Breast epithelium (tissue), 4 donors: ENCODE measurements at places on chromosomes 12 and 14. TPM values are rescaled to one million over a fixed set of nuclear protein-coding genes. Genes with fewer than 3 reads are reported as not detected.

Gene ASIC1
- total RNA-seq = 0.88 TPM

Gene KLHDC1
- total RNA-seq = 7.8 TPM

Gene CIDEB
- total RNA-seq = 14.4 TPM

Gene KRT86
- not detected for total RNA-seq

Gene RHOJ
- total RNA-seq = 12.5 TPM

Gene LGMN
- total RNA-seq = 70.8 TPM

- DNase-seq = no peak
These were observed 78.0 kb downstream of the LRRC74A start for GRCh38 chr14:76904100-76904739.

- no peak for DNase-seq
These were observed 43.7 kb downstream of the DDX11 start for GRCh38 chr12:31117203-31118011.

DNA sequence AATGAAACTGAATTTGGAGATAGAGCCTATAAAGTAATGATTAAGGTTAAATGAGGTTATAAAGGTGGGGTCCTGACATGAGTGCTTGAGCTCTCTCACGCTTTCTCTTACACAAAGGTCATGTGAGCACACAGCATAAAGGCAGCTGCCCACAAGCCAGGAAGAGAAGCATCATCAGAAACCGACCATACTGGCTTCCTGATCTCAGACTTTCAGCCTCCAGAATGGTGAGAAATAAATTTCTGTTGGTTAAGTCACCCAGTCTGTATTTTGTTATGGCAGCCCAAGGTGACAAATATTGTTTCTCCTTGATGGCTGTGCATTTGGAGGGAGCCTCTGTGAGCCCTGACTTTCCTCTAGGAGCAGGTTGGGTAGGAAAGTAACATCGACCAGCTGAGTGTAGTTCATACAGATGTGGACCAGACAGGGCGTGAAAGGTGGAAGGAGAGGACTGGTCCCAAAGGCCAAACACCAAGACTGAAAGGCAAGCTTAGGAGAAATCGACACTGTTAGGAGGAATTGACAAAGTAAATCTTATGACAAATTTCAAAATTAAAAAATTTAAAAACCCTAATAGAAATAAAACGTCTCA is 97.6 kb upstream of the SLC38A2 start:
- DNase-seq = no peak

DNA sequence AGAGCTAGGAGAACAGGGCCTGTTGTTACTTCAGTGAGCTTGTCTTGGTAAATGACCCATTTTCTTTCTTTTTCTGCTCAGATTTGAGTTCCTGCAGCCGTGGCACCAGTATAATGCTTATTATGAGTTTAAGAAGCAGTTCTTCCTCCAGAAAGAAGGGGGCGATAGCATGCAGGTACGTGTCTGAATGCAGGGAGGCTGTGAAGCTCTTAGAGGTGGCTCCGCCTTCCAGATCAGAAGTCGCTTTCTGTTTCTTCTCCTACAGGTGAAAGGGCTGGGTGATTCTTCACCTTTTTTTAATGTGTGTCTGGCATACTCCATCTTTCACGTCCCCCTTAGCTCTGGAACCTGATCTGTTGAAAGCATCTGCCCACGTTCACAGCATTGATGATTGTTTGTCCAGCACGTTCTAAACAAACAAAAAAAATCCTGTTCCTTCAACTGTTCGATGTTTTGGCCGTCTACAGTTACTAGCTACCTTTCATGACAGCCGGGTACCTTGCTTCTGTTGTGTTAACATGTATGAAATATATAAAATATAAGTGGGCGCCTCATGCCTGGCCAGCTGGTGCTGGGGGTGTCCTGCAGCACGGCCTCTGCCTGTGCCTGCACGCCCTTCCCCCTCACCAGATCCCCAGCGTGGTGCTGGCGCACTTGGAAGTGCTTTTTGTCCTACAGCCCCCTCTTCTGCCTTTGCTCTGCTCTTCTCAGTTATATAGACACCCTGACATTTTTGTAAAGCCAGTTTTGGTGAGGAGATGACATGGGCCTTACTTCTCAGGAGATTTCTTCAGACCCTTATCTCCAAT is 44.6 kb downstream of the SFSWAP start:
- DNase-seq = no peak

- DNase-seq = no peak
These were observed 175.8 kb upstream of the BCL2L14 start for GRCh38 chr12:11894890-11895289.

DNA sequence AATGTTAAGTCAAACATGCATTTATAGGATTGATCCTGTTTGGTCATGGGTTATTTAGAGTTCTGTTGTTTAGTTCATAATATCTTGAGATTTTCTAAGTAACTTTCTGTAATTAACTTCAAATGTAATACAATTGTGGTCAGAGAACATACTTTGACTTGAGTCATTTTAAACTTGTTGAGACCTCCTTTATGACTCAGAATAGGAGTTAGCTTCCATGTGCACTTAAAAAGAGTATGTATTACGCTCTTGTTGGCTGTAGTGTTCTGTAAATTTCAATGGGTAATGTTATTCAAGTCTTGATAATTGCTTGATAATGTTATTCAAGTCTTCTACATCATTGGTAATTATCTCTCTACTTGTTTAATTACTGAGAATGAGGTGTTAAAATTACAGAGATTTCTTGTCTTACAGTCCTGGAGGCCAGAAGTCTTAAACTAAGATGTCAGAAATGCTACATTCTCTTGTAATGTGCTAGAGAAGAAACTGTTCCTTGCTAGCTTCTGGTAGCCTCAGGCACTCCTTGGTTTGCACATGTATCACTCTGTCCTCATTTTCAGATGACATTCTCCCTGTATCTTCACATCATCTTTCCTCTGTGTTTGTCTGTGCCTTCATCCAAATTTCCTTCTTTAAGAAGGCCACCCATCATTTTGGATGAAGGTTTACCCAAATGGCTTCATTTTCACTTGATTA is 197.3 kb downstream of the TMTC3 start:
- DNase-seq = no peak

DNA sequence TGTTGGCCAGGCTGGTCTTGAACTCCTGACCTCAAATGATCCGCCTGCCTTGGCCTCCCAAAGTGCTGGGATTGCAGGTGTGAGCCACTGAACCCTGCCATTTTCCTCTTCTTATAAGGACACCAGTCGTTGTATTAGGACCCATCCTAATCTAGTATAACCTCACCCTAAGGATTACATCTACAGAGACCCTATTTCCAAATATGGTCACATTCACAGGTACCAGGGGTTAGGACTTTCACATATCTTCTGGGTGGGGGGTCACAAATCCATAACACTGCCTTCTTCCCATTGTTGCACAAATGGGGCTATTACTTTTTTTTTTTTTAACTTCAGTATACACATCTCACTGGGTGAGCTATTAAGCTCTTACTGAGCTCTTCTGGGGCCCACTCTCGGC is 38.6 kb downstream of the ARF6 start:
- no peak for DNase-seq
